Fibroblast of skin of left quadriceps (primary cell): ENCODE measurements at places on chromosomes 1 and 21.

DNA sequence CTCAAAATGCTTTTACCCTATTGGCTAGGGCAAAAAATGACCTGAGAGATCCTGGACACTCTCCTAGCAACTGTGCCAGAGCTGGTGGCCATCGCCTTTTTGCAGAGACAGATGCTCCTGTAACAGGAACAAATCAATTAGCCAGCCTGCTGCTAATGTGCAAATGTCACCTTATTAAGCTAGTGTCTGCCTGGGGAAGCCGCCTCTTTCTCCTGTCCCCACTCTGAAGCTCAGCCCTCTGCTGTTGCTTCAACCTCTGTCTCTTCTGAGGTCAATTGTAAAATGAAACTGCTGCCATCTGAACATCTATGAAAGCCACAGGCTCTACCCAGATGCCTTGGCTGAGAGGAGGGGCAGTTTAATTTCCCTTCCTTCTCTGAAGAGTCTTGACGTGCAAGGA, 85.5 kb upstream of the CACNA1E start:
- DNase-seq, result no peak

- DNase-seq, result no peak
Measured at GRCh38 chr1:28258628-28259251, 578 bp upstream of the SESN2 start.

DNA sequence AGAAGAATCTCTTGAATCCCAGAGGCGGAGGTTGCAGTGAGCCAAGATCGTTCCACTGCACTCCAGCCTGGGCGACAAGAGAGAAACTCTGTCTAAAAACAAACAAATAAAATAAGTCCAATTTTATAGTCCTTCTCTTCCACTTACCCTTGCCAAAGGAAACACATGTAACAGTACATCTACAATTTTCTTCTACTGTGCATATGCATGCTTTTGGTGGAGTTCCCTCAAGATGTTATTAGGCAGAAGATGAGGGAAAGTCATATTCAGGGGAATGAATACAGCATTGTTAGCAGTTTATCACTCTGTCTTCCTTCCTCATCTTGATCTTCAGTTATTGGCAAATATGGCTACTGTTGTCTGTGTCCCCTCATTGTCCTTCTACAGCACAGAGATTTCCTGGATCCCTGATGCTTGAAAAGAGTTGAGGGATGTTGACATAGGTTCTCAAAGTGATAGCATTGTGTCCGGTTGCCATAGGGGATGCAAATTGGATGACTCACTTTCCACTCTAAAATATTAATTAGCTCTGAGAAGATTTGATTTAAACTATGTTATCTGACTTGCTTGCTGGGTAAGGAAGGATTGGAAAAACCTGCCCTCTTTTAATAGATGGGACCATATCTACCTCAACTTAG, 1173.6 kb downstream of the KCNT2 start:
- no peak for DNase-seq

GRCh38 chr1:197619008-197619640, 156.2 kb downstream of the DENND1B start:
- peak; percentile 13 for DNase-seq

DNA sequence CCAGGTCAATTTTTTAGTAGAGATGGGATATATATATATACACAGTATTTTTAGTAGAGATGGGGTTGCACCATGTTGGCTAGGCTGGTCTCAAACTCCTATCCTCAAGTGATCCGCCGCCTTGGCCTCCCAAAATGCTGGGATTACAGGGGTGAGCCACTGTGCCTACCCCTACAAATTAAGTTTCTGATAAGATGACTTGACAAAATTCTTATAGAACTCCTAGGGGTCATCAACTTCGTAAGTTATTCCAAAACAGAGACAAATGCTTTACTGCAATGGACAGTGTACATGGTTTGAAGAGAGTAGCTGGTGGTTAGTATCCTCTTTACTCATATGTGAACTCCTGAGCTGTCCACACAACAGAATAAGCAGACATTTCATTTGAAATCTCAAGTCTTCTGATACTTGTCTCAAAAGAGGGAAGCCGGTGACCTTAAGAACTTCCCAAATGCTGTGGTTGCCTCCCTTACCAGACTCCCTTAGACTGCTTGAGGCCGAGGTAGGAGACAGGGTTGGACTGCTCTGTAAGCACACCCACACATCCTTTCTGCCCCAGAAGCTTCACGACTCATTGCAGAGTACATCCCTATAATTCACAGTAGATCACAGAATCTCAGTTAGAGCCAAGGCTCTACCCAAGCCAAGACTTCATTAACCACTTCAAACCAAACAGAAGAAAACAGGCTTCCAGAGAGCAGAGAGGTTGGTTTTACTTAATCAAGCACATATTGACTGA, 244.1 kb upstream of the IRF2BP2 start:
- no peak for DNase-seq

DNA sequence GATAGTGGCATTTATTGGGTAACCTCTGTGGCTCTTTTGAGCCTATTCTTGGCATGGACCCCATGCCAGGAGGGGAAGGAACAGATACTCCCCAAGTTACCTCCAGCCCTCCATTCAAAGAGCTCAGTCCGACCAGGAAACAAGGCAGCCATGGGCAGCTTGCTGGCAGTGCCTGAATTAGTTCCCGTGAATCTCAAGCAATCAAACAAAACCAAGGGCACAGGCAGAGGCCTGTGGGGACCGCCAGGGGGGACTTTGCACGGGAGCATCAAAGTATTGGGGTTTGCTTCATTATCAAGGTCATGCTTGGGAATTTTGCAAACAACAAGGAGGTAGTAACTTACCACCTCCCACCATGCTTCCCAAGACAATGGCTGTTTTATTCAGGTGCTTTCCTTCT, 81.2 kb upstream of the IFFO2 start:
- DNase-seq, result no peak

DNA sequence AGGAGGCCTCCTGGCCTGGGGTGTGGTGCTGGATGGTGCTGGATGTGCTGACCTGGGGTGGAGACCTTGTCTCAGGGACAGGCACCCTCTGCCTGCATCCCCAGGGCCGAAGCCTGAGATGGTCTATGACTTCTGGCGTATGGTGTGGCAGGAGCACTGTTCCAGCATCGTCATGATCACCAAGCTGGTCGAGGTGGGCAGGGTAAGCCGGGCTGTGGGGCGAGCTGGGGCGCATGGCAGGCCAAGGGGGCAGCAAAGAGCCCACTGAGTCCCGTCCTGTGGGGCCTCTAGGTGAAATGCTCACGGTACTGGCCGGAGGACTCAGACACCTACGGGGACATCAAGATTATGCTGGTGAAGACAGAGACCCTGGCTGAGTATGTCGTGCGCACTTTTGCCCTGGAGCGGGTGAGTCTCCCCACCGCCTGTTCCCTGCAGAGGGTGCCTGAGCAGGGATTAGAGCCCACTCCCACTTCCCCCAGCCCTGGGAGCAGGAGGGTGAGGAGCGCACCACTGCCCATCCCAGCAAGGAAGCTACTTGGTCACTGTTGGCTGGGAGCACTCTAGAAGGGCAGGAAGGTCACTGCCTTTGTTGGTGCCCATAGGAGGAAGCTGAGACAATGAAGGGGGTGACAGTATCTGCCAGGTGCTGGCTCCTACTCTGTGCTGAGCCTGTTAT, 75.2 kb downstream of the PTPRU start:
- no peak for DNase-seq
